Stimulated activated CD4-positive, alpha-beta T cell treated with anti-CD3 and anti-CD28 coated beads, Interleukin-1b, Interleukin-23, amount 100 ng/mL, for 4 hours (primary cell): ENCODE measurements at places on chromosomes 4 and X.
A peak's percentile ranks its signal among the peaks of the same experiment; 100 is the strongest.

- DNase-seq = no peak
These were observed 109.5 kb downstream of the FRAS1 start for GRCh38 chr4:78166622-78167021.

DNA sequence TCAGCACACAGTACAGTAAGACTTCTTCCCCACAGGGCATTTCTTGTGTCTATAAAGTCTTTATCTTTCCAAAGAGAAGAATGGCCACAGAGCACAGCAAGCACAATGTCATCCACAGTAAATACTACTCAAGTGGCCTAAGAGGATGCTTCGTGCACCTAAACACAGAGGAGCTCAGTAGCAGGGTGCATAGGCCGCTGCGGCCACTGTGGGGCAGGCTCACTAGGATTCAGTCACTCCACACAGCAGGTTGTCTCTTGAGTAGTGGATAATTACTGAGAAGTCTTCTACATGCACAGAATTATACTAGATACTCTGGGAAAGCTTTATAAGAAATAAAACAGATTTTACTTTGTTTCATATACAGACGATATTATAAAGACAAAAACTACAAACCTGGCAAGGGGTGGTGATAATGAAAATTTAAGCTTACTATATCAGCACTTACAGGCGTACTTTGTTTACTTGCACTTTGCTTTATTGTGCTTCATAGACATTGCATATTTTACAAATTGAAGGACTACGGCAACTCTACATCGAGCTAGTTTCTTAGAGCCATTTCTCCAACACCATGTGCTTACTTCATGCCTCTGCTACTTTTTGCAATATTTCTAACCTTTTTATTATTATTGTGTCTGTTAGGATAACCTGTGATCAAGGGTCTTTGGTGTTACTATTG, 78.5 kb downstream of the PRDM5 start:
- DNase-seq = no peak

- DNase-seq = no peak
These were observed 17.2 kb downstream of the SPIN3 start for GRCh38 chrX:56978172-56978571.

DNA sequence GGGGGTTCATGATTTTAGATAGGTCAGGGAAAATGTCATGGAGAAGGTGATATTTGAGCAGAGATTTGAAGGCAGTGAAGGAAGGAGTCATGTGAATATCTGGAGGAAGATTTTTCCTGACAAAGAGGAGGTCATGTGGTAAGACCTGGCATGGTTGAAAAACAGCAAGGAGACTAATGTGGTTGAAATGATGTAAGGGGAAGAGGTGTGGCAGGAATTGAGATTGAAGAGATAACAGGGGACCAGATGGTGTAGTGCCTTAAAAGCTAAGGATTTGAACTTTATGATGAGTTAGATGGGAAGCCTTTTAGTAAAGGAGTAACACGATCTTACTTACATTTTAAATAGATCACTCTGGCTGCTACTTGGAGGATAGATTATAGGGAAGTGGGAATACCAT, 210.9 kb downstream of the RTL9 start:
- no peak for DNase-seq

DNA sequence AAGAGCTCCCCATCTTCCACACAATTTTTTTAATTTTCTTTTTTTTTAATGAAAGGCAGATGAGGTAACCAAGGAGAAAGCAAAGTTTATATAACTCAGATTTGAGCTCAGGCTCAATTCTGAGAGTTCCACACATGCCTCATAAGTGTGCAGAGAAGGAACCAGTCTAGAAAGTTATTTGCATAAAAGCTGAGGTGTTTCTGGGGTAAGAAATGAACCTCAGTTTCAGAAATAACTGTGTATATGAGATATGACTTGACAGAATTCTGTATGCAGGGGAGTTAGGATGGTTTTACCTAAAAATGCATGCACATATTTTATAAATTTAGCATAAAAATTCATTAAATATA, 51.3 kb downstream of the DTHD1 start:
- DNase-seq = no peak

- no peak for DNase-seq
These were observed 98.3 kb upstream of the ATOH1 start for GRCh38 chr4:93730251-93730650.

GRCh38 chrX:119189595-119189994, 46.5 kb upstream of the PGRMC1 start:
- DNase-seq = no peak

GRCh38 chrX:33987458-33987857, 144.7 kb downstream of the FAM47A start:
- no peak for DNase-seq

DNA sequence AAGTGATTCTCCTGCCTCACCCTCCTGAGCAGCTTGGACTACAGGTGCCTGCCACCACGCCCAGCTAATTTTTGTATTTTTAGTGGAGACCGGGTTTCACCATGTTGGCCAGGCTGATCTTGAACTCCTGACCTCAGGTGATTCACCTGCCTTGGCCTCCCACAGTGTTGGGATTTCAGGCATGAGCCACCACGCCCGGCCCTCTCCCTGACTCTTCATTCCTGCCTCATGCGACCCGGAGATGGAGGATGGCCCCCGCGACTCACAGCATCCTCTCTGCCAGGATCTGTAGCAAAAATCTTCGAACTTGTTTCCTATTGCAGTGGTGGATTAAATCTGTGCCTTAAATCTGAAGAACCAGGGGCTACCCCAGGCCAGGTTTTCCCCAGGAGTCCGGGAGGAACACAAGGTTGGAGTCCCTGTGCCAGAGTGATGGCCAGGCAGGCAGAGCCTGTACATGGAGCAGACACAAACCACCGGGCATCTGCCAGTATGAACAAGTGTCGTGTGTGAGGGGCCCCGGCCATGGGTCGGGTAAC, 11.5 kb downstream of the CPLX1 start:
- DNase-seq = no peak

DNA sequence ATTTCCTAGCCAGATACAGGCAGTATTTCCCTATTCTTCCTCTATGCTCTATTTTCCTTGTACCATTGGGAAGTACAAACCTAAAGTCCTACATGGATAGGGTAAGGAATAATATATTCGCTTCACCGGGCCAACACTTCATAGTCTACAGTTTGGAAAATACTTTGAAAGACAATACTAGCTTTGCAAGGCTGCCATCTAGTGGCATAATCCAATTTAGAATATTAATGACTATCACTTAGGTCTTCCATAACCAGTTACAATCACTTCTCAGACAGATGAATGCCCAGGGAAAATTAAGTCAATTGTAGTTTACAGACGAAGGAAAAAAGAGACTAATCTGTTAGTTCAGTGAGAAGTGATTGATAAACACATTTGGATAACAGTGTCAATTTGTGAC, 141.0 kb upstream of the FAM47C start:
- DNase-seq = no peak

GRCh38 chr4:148827781-148828180, 385.6 kb upstream of the NR3C2 start:
- no peak for DNase-seq

DNA sequence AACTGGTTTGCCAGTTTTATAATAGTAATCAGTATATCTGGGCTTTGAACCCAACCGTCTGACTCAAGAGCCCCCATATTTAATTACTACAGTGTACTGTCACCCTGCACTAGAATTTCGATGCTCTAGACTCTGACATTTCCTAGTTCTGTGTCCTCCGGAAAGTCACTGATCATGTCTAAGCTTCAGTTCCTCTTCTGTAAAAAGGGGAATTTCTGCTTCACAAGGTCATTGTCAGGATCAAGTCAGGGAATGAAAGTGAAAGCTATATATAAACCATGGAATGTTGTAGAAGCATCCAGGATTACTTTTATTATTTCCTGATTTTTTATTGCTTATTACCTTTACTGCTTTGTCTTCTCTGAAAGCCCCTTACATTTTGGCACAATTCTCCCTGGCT, 4.0 kb upstream of the KCNIP4 start:
- no peak for DNase-seq

- no peak for DNase-seq
These were observed 107.9 kb downstream of the PALLD start for GRCh38 chr4:168604496-168605373.

DNA sequence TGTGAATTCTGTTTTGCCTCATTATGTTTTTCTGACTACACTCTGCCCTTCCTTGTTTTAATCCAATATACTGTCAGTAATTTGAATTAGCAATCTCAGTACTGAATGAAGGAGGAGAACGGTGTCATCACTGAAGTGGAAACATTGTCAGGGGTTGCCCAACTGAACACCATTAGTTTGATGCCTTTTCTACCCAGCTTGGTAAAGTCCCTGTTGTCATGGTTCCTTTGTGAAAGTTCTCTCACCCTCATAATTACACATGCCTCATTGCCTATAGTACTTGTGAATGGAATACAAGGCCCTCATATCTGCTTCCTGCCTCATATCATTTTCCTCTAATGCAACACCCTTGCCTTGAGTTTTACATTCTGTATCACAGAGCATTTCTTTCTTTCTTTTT, 76.9 kb downstream of the RRAGB start:
- DNase-seq = no peak

DNA sequence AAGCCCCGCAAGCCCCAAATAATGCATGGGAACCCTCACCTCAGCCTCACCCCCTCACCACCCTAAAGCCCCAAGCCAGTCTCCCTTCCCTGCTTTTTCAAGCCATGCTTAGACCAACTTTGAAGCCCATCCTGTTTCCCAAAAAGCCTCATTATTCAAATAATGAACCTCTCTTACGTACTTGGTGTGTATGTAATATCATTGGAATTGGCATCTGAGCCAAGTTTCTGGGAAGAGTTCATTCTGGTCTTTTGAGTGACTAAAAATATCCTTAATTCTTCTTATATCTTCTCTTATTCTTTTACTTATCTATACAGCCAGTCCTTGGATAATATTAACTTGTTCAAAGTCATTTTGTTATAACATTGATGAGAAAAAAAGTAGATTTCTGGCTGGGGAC, 875.8 kb upstream of the SLIT2 start:
- no peak for DNase-seq

- DNase-seq = no peak
These were observed 8.9 kb downstream of the MTHFD2L start for GRCh38 chr4:74166818-74167217.

DNA sequence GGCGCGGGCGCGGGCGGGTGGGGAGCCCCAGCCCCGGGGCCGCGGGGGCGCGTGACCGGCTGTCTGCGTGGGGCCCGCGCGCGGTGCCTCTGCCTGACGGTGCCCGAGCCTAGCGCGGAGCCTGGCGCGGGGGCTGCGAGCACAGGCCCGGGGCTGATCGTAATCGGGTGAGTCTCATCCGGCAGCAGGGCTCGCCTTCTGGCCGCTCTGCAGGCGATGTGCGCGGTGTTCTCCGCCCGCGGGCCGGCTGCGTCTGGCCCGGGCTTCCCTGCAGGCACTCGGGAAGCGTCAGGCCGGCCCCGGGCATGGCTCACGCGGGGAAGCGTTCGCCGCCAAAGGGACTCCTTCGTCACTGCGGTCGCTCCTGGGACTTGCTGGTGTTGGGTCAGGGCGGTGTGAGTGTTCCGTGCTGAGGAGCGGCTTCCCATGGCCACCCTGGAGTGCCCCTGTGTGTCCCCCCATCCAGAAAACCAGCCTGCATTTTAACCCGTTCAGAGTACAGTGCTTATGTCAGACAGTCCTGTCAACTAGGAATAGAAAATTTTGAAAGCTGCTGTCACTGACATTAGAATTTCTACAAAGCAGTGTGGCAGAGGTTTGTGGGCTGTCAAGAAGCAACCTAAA, 40.6 kb downstream of the FAM149A start:
- peak; percentile 20 for DNase-seq

- DNase-seq = no peak
These were observed 408.2 kb downstream of the BCOR start for GRCh38 chrX:39689376-39690104.

DNA sequence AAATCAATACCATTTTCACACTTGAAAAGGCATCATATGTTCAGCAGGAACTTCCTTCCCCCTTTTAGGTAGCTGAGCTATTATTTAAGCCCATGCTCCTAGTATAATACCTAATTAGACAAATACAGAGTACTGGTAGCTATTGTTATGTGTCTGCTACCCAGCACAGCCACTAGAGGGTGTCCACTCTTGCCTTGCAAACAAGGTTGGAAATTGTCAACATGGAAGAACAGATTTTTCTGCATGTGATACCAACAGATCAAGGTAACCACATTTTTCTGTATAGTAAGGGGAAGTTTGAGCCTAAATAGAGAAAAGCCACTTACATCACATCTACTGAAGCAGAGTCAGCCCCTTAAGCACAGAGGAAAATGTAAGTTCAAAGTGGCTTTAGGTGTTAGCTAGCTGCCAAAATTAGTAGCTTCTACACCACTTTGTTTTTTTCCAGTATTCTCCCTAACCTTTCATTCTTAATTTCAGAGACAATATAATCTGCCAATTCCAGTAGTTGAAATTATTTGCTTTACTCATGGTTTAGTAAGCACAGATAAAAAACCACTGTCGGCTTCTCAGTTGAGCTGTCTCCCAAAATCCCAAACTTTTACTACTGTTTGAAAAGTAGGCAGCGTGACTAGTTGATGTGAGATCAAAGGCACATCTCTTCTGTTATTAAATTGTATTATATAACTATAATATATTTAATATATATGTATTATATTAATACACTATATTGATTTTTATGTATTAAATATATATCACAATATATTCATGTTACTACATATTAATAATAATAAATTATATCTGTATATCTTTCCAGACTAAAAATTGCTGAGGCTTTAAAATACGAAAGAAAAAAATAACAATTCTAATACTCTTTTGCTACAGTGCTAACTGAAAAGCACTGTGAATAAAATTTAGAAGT, 38.2 kb downstream of the EDNRA start:
- peak; percentile 16 for DNase-seq

GRCh38 chr4:24515698-24516097, 68.7 kb downstream of the DHX15 start:
- DNase-seq = no peak

GRCh38 chrX:120301497-120301896, 9.8 kb downstream of the TMEM255A start:
- no peak for DNase-seq

- no peak for DNase-seq
These were observed 31.8 kb downstream of the PDHA1 start for GRCh38 chrX:19375546-19375945.

- DNase-seq = no peak
These were observed 81.6 kb downstream of the DTHD1 start for GRCh38 chr4:36363024-36363423.

GRCh38 chrX:151896734-151897474, 15.8 kb upstream of the MAGEA4 start:
- DNase-seq = no peak

GRCh38 chr4:107757864-107758476, 37.9 kb upstream of the PAPSS1 start:
- no peak for DNase-seq

- no peak for DNase-seq
These were observed 185.8 kb downstream of the APBB2 start for GRCh38 chr4:41028392-41029076.

DNA sequence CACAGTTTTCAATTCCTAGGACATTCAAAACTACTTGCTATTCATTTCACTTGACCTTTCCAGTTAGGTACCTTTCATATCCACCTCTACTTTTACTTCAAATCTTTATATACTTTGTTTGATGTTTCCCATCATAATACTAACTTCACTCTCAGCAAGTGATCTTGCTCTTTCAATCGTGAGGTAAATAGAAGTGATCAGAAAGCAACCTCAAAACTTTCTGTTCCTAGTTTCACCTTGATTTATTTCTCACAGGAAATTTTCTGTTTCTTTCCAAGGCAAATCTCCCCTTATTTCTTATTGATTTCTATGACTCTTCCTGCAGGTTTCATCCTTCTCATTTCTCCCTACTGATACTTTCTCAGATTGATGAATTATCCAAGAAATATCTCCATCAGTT, 623.5 kb downstream of the FSTL5 start:
- no peak for DNase-seq

- no peak for DNase-seq
These were observed 72.9 kb downstream of the CLNK start for GRCh38 chr4:10611673-10612072.

- DNase-seq = no peak
These were observed 475.5 kb upstream of the FGF16 start for GRCh38 chrX:76971393-76972376.
